Activated CD8-positive, alpha-beta T cell treated with anti-CD3 and anti-CD28 coated beads for 36 hours (primary cell): ENCODE measurements at places on chromosomes 1 and 21.

DNA sequence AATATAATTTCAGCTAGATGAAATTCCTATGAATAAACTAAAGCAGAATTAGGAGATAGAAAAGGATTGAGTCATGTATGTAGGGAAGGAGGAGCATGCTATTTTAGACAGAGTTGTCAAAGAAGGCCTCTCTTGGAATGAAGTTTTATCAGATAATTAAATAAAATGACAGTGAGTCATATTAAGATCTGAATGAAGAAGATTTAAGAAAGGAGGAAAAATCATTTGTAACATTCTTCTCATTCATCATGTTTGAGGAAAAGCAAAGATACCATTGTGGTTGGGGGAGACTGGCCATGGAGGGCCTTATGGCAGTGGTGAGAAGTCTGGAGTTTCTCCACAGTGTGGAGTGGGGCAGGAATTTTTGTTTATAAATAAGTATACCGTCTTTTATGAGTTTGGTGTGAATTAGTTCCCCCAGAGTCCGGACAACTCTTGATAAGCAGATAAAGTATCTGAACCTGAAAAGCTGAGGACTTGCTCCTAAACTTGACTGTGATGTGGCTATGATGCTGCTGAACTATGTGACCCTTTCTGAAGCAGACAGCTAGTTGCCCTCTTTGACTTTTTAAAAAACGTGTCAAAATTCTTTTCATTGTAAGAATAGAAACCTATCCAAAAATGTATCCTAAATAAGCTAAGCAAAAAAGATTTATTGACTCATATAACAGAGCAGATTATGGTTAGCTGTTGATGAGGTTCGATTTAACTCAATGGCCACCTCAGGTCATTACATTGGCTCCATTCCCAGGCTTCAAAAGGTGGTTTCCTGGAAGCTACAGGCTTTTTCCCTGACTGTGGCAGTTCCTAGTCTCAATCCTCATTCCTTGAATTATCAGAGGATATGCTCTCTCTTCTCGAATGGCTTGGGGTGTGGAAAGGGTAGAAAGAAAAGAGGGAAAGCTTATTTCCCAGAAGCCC, 90.8 kb downstream of the LHX9 start:
- H3K27me3 ChIP-seq: peaks cover 3% of the 10 kb centered on the region
- no peak for DNase-seq
- H3K36me3 ChIP-seq: peaks cover 2% of the 10 kb centered on the region
- H3K27ac ChIP-seq: no peak overlapping the region
- no peaks in the 10 kb centered on the region for H3K4me1 ChIP-seq
- H3K4me3 ChIP-seq: no peak overlapping the region

- DNase-seq: no peak
- no peak overlapping the region for H3K27ac ChIP-seq
- H3K4me1 ChIP-seq: no peaks in the 10 kb centered on the region
- H3K4me3 ChIP-seq: no peak overlapping the region
- H3K36me3 ChIP-seq: no peaks in the 10 kb centered on the region
Observed at GRCh38 chr1:13878451-13878850, 178.5 kb downstream of the PRDM2 start.

DNA sequence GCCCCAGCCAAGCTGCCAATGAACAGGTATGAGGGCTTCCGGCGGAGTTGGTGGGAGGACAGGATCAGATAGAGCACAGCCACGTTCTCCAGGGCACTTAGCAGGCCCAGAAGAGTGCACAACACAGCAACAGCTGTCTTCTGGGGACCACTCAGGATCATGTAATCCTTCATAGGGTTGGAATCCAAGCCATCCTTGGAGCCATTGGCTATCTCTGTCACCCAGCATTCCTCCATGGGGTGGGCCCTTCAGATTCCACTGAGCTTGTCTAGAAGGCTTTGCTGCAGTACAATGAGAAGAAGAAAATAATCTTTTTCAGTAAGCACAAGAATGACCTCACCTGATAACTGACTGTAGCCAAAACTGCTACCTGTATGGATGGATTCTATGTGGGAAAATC, 7.3 kb upstream of the FUCA1 start:
- H3K4me1 ChIP-seq: no peaks in the 10 kb centered on the region
- H3K4me3 ChIP-seq: no peak overlapping the region
- no peaks in the 10 kb centered on the region for H3K27me3 ChIP-seq
- peaks cover 7% of the 10 kb centered on the region for H3K36me3 ChIP-seq
- H3K27ac ChIP-seq: no peak overlapping the region

DNA sequence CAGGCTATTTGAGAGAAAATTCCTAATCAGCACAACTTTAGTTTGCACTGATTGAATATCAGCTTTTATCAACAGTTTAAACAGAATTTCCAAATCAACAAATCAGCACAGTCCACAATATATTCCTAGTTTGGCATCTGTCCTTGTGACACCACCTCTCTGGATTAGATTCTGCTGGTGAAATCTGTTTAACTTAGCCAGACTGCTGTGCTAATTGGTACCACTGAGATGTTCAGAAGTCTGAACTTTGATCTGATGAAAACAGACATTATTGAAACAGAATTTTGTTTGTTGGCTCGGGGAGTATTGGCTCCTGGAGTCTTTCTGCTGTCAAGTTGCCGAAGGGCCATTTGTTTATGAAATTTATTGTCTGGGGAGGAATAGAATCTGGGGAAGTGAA, 17.0 kb upstream of the NGF start:
- H3K27me3 ChIP-seq: peaks cover 13% of the 10 kb centered on the region
- H3K4me3 ChIP-seq: no peak overlapping the region
- H3K4me1 ChIP-seq: no peaks in the 10 kb centered on the region
- DNase-seq: no peak
- no peak overlapping the region for H3K27ac ChIP-seq

DNA sequence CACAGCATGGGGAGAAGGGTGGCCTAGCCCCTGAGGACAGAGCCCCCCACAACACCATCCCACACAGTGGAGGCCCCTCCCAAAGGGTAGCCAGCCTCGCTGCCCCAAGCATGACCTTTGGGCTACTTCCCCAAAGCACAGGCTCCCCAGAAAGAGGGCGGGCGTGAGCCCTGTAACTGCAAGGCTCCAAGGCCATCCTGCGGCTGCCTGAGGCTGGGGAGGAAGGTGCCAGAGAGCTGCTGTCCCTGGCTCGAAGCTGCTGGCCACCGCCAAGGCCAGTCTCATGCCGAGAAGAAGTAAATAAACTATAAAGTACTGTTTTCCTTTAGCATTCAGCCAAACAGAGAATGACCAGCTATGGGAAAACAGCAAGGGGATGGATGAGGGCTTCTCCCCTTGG, 27.5 kb downstream of the UBASH3A start:
- H3K27ac ChIP-seq: no peak overlapping the region
- peaks cover 52% of the 10 kb centered on the region for H3K4me1 ChIP-seq
- peaks cover 91% of the 10 kb centered on the region for H3K36me3 ChIP-seq
- no peaks in the 10 kb centered on the region for H3K27me3 ChIP-seq
- DNase-seq: no peak
- no peak overlapping the region for H3K4me3 ChIP-seq
